ENCODE measurements at places on chromosomes 2 and 18.

- no peak for DNase-seq
These were observed 36.6 kb downstream of the SPRED2 start for GRCh38 chr2:65395621-65396347.

GRCh38 chr2:96913398-96914202 is 43.7 kb upstream of the SEMA4C start:
- no peak for DNase-seq

- DNase-seq, result no peak
These were observed 36.2 kb downstream of the CCBE1 start for GRCh38 chr18:59660786-59661743.

GRCh38 chr2:56448403-56449001 is 264.7 kb downstream of the CCDC85A start:
- DNase-seq, result peak; percentile 32

DNA sequence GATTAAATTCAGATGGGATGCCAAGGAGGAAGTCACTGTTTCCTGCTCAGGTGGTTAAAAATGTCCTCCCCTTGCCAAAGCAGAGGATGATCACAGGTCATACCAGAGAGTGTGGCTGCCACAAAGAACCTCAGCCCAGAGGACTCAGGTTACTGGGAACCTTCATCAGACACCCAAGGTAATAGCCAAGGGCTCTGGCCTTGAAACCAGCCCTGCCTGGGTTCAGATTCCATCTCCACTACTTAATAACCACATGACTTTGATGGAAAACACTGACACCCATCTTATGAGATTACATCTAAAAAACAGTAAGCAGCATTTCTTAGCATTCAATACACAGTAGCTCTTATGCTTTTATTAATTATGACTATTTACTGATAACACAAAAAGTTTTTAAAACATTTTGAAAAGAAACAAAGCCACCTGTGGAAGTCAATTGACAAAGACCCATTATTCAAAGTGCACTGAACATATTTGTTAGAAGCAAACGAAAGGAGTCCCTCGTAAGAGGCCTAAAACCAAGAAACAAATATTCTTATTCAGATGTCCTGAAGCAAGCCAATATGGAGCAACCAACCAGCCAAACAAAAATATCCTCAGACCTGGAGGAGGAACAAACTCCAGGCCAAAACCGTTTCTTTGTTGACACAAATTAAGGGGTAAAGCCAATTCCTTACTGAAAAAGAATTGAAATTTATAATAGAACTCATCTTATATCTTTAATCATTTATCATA is 241.5 kb downstream of the RNF152 start:
- no peak for DNase-seq

- DNase-seq, result no peak
These were observed 11.1 kb downstream of the TTL start for GRCh38 chr2:112493048-112493447.

- no peak for DNase-seq
These were observed 52.5 kb downstream of the MBP start for GRCh38 chr18:77079954-77080682.

DNA sequence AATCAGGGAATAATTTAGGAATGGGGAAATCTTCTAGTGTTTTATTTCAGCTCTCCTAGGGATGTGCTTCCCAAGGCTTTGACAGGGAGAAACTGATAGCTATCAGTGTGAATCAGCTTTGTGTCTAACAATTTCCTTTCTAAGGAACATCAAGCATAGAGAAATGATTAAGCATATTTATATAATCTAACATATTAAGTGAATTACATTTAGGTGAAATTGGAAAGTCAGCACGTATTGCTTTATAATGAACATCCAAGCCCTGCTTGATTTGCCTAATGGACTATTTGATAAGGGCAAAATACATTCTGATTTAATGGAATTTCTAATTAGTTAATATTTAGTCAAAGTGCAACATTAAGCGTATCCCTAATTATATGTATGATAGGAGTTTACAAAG is 19.5 kb upstream of the TSPYL6 start:
- DNase-seq, result no peak

DNA sequence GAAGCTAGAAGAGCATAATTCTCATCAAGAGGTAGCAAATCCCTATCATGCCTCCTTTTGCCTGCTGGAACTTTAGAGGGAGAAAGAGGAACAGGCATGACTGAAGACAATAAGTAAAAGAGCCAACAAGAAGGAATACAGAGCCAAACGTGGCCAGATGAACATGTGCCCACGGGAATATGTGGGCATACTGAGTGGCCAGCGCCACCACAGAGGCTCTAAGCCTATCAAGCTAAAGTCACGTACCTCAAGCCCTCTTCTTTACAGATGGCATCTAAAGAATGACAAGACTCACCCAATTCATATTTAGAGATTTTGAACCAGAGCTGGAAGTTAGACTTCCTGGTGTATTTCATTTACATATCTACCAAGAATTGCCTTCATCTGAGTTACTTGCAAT is 59.9 kb upstream of the ITGA4 start:
- no peak for DNase-seq

GRCh38 chr2:69043736-69044400 is 30.9 kb downstream of the ANTXR1 start:
- no peak for DNase-seq

DNA sequence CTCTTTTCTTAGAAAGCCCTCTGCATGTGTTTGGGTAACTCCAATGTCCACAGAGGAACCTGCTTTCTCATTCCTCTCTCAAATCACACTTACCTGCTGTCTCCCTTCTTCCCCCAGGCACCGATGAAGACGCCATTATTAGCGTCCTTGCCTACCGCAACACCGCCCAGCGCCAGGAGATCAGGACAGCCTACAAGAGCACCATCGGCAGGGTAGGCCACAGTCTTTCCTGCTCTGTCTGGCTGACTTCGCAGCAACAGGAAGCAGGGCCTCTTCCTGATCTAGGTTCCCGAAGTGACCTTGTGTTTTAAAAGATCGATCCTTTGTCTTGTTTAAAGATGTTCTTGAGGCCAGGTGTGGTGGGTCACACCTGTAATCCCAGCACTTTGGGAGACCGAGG is 25.0 kb upstream of the GMCL1 start:
- DNase-seq, result no peak

- no peak for DNase-seq
These were observed 69.7 kb downstream of the PRKCE start for GRCh38 chr2:45721150-45721549.

DNA sequence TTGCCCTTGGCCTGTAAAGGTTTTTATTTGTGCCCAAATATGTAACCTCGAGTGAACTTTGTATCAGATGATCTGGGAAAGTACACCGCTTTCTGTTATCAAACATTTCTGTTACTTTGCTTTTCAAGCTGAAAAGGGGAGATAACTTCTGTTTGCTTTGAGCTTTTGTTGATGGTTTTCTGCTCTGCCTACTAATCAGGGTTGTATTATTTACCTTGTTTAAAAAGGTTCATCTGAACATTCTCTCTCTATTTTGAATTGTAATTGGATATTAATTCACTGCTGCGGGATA is 79.4 kb downstream of the XRCC5 start:
- DNase-seq, result no peak

DNA sequence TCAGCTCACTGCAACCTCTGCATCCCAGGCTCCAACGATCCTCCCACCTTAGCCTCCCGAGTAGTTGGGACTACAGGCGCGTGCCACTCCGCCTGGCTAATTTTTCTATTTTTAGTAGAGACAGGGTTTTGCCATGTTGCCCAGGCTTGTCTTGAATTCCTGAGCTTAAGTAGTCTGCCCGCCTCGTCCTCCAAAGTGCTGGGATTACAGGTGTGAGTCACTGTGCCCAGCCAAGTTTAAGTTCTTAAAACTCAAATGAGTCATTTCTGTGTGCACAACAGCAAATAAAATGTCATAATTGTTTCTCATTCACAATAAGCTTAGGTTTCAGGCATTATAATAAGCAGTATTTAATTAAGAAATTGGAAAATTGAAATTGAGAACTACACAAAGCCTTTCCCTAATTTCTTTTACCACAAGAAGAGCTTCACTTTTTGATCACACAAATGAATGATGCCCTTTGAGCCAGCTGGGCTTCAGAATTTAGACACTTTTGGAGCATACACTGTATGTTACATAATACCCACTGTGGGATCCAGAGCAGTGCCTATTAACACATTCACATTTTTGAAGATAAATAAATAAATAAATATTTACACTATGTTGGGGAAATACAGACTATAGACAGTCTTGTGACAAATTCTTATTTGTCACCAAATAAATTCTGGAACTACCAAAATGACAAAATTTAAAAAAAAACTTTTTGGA is 8.6 kb upstream of the ME2 start:
- peak; percentile 32 for DNase-seq

GRCh38 chr2:68693951-68694350 is 40.7 kb upstream of the ARHGAP25 start:
- DNase-seq, result no peak

- DNase-seq, result no peak
These were observed 117.6 kb downstream of the PRKCE start for GRCh38 chr2:45769056-45769455.

DNA sequence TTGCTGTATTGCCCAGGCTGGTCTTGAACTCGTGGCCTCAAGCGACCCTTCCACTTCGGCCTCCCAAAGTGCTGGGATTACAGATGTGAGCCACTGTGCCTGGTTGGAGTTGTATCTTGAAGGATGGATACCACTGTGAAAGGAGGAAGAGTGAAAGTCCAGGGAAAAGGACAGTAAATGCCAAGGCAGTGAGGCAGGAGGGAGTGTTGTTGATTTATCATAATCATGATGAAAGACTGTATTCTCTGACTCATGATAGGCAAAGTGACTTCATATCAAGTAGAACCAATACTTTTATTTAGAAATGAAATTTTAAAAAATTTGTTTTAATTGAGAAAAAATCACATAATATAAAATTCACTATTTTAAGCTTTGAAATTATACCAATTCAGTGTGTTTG is 162.3 kb downstream of the ARHGAP28 start:
- no peak for DNase-seq

- DNase-seq, result no peak
These were observed 182.6 kb downstream of the DCDC2C start for GRCh38 chr2:3885629-3886628.

DNA sequence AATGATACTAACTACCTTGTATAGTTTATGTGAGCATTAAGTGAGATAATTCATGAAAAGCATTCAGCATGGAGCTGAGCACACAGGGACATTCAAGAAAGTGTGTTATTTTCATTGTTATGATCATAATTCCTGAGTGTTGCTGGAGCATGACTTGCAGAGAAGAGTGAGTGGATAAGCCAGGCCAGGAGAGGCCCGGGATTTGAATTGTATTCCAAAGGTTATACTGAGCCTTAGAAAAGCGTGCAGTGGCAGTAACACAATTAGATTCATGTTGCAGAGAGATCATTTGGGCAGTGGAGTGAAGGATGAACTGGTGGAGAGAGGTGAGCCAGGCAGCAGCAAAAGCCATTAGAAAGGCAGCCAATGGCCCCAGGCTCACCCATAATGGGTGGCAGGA is 142.9 kb upstream of the SH3BP4 start:
- no peak for DNase-seq

DNA sequence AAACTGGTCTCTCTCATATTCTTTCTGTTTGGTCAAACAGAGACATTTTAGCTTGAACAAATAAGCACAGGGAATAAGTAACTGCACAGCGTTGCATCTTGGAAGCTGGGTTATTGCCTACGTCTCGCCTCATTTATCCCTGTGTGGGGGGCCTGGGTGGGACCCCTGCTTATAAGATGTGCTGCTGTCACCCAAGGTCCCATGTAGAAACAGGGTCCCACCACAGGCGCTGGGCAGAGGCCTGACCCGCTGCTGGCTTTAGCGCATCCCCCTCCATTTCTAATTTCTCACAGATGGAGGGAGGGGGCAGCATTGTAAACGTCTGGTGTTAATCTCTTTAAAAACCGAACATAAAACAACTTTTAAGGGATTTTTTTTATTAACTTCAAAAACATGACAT is 207.8 kb downstream of the HDAC4 start:
- no peak for DNase-seq

- DNase-seq, result peak; percentile 49
These were observed 89.9 kb downstream of the LYPD6 start for GRCh38 chr2:149420053-149420963.

GRCh38 chr2:219643084-219643473 is 15.6 kb downstream of the SLC4A3 start:
- DNase-seq, result no peak

DNA sequence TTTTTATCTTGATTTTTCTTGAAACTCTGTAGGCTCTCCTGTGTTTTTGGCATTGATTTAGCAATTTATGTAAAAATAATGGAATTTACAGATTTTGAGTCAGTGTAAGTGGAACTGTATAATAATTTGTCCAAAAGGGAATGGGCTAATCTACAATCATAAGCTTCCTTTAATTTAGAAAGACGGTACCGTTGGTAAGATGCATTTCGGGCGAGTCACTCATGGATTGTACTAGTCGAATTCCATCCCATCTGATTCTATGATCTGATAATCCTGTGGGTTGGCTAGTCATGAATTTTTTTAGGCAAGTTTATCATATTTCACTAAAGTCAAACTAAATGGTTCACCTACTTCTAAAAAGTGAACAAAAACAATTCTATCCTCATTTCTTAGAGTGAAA is 133.4 kb downstream of the ZNF407 start:
- DNase-seq, result no peak

- DNase-seq, result no peak
These were observed 464.7 kb upstream of the HNRNPA3 start for GRCh38 chr2:176747928-176748327.

DNA sequence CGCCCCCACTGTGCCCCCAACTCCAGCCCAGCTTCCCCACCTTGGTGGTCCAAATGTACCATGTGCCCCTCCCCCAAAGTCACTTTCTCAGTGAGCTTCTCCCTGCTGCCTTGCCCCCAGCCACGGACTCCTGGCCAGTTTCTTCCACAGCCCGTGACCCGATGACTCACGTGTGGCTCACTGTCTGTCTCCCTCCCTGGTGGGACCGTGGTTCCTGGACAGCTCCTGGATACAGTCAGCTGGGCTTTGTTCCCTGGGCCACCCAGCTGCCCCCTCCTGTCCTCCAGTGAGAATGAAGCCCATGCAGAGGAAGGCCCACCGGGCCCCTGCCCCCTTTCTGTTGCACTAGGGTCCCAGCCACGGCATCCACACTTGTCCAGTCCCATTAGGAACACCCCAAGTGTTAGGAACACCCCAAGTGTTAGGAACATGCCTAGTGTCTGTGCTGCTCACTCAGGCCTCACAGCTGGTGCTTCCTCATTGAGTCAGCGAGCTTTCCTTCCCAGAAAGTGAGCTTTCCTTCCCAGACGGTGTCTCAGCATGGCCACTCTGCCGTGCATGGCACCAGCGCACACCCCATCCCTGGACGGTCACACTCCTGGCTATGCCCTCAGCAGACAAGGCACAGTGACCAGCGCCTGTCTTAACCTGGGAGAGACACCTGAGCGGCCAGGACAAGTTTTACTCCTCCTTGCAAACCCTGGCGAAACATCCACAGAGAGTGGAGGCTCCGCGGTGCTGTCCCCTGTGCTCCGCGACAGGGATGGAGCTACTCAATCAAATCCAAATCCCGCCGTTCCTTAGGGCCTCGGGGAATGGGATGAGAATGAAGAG is 44.8 kb upstream of the CTDP1 start:
- DNase-seq, result no peak

- DNase-seq, result peak; percentile 66
These were observed 555.8 kb upstream of the ID2 start for GRCh38 chr2:8125741-8126711.

All from hepatocyte (in vitro differentiated cells).